ENCODE measurements at places on chromosomes 5 and 9. TPM values are rescaled to one million over a fixed set of nuclear protein-coding genes. Genes with fewer than 3 reads are reported as not detected.

- no peaks in the 10 kb centered on the region for H3K27me3 ChIP-seq
- peak; percentile 83 for DNase-seq
- peak overlapping the region; percentile 82 for H3K27ac ChIP-seq
- peaks cover 66% of the 10 kb centered on the region for H3K4me1 ChIP-seq
- peaks cover 67% of the 10 kb centered on the region for H3K36me3 ChIP-seq
Measured at GRCh38 chr5:134140530-134141201, 26.2 kb downstream of the TCF7 start.

The PDLIM7 gene
- 41.2 TPM for total RNA-seq

DNA sequence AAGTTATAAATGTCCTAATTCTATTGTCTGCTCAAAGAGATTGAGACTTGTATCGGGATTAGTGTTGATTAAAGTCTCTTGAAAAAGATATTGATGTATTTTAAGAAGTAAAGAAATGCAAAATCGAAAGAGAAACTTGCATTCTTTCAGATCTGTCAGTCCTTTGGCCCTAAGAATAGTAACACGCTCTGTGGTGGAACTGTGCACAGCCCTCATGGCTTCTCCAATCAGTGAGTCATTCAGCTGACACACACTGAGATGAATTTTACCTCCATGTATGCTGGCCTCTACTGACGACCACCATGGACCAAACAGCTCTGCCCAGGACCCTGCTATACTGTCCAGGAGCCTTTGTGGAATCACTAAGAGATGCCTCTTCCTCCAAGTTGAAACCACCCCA lies 232.4 kb downstream of the ESM1 start:
- no peaks in the 10 kb centered on the region for H3K27me3 ChIP-seq
- H3K27ac ChIP-seq = no peak overlapping the region
- H3K36me3 ChIP-seq = no peaks in the 10 kb centered on the region
- peak; percentile 16 for DNase-seq

GRCh38 chr5:125461641-125462072 lies 715.2 kb upstream of the ZNF608 start:
- H3K36me3 ChIP-seq = no peaks in the 10 kb centered on the region
- H3K4me3 ChIP-seq = no peak overlapping the region
- DNase-seq = no peak
- H3K4me1 ChIP-seq = no peaks in the 10 kb centered on the region
- H3K27me3 ChIP-seq = no peaks in the 10 kb centered on the region
- no peak overlapping the region for H3K27ac ChIP-seq

- H3K27ac ChIP-seq = no peak overlapping the region
- no peaks in the 10 kb centered on the region for H3K27me3 ChIP-seq
- H3K4me3 ChIP-seq = no peak overlapping the region
- DNase-seq = peak; percentile 22
- no peaks in the 10 kb centered on the region for H3K36me3 ChIP-seq
Measured at GRCh38 chr9:120729791-120730241, 15.5 kb upstream of the MEGF9 start.

DNA sequence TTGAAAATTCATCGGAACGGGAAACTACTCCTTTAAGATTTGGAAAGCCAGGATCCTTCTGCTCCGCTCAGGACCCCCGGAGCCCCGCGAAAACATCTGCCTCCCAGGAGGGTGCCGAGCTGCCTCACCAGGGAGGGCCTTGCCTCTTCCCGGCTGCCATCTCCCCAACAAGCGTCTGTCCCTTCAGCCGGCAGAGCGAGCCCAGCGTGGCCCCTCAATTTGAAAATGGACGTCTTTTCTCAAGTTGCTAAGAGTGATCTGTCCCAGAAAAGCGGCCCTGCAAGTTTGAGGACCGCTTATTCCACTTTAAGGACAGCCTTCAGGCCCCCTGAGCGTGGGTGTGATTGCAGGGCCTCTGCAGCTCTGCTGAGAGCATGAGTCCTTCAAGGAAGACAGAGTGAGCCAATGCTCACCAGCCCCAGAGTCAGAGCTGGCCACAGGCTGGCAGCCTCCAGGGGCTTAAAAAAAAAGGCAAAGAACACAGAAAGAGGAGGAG lies 101.3 kb downstream of the PHF2 start:
- H3K4me3 ChIP-seq = no peak overlapping the region
- no peak overlapping the region for H3K27ac ChIP-seq
- peaks cover 11% of the 10 kb centered on the region for H3K36me3 ChIP-seq
- H3K27me3 ChIP-seq = no peaks in the 10 kb centered on the region

GRCh38 chr5:129199308-129199707 lies 104.8 kb downstream of the ISOC1 start:
- H3K27me3 ChIP-seq = no peaks in the 10 kb centered on the region
- no peak for DNase-seq
- H3K4me1 ChIP-seq = no peaks in the 10 kb centered on the region
- H3K4me3 ChIP-seq = no peak overlapping the region
- no peak overlapping the region for H3K27ac ChIP-seq

DNA sequence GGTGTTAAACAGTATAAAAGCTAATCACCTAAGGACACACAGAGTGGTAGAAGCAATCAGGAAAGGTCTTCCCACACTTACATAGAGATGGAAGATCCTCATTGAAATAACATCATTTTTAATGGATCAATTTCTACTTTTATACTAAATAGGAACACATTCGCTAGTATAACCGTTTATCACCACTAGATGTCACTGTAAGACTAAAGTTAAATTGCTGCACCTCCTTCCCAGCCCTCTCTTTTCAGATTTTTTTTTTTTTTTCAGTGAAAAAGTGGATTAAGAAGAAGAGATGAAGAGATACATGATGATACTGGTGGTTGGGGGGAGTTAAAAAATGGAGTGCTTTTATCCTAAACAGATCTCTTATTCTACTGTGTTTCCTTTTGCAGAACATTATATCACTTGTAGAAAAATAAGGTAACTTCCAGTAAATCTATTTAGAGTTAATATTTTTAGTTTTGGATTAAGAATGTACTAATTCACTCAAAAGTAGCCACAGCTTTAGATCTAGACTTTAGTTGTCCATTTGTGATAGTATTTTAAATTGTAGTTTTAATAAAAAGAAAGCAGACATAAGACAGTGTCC lies 116.9 kb upstream of the ARRDC3 start:
- no peaks in the 10 kb centered on the region for H3K27me3 ChIP-seq
- DNase-seq = no peak
- no peak overlapping the region for H3K4me3 ChIP-seq
- no peaks in the 10 kb centered on the region for H3K36me3 ChIP-seq
- H3K4me1 ChIP-seq = peaks cover 2% of the 10 kb centered on the region

GRCh38 chr9:37528652-37529471 lies 43.1 kb downstream of the POLR1E start:
- peak overlapping the region; percentile 37 for H3K4me3 ChIP-seq
- H3K27me3 ChIP-seq = no peaks in the 10 kb centered on the region
- H3K36me3 ChIP-seq = peaks cover 10% of the 10 kb centered on the region
- DNase-seq = peak; percentile 58
- peak overlapping the region; percentile 75 for H3K27ac ChIP-seq

- H3K4me1 ChIP-seq = peaks cover 57% of the 10 kb centered on the region
- no peak for DNase-seq
- H3K4me3 ChIP-seq = no peak overlapping the region
- no peak overlapping the region for H3K27ac ChIP-seq
Measured at GRCh38 chr5:171913987-171914273, 92.5 kb downstream of the FBXW11 start.
